A549 treated with CpdA at 1 μM for 4 hours (cell line): ENCODE measurements at places on chromosomes 1 and 21. TPM values are rescaled to one million over a fixed set of nuclear protein-coding genes. Genes with fewer than 3 reads are reported as not detected.

Gene MPZ
- 0.15 to 0.32 TPM (median 0.21 TPM) in 5 replicates for total RNA-seq

Gene C8B
- not detected in 5 replicates for total RNA-seq

Gene CD1B
- total RNA-seq = not detected in 5 replicates

Gene FALEC
- total RNA-seq = 0.18 to 0.39 TPM in 2 of 5 replicates, not detected in the others

Gene MSH4
- 0.01 TPM in 1 of 5 replicates, not detected in the others for total RNA-seq
